Epithelial cell of proximal tubule (primary cell): ENCODE measurements at places on chromosomes 11 and 22. TPM values are rescaled to one million over a fixed set of nuclear protein-coding genes. Genes with fewer than 3 reads are reported as not detected.
A peak's percentile ranks its signal among the peaks of the same experiment; 100 is the strongest.

- DNase-seq: no peak
These were observed 5.5 kb upstream of the SPON1 start for GRCh38 chr11:13956988-13957387.

- DNase-seq: no peak
These were observed 7.1 kb downstream of the SAA4 start for GRCh38 chr11:18229501-18229900.

DNA sequence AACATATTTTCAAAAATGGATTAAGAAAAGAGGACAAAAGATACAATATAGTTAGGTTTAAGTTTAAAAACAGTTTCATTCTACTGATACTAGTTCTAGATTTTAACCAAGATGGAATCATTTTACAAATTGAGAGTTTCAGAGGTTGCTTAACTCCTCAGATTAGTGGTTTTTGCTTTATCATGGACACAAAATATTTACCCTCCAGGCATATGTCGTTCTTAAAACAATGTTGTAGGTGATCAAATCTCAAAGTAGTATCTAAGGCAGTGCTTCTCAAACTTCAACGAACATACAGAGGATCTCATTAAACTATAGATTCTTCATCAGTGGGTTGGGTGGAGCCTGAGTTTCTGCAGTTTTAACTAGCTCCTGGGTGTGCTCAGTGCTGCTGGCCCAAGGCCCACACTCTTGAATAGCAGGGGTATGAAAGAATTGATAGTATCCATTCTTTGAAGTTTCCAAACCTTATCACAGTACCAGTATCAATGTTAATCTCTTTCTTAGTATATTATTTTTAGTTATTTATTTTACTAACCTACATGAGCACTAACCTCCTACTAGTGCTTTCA is 48.0 kb downstream of the YAP1 start:
- no peak for DNase-seq

DNA sequence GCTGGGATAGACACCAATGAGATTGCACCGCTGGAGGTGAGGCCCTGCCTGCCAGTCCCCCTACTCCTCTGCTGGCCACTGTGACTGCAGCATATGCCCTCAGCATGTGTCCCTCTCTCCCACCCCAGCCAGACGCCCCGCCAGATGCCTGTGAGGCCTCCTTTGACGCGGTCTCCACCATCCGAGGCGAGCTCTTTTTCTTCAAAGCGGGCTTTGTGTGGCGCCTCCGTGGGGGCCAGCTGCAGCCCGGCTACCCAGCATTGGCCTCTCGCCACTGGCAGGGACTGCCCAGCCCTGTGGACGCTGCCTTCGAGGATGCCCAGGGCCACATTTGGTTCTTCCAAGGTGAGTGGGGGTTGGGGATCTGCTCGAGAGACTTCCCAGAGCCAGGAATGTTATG is 5.7 kb upstream of the SMARCB1 start:
- DNase-seq: no peak

GRCh38 chr11:10550503-10551289 is 9.7 kb upstream of the RNF141 start:
- DNase-seq: peak; percentile 22

GRCh38 chr11:71283971-71284441 is 31.6 kb upstream of the SHANK2 start:
- no peak for DNase-seq

GRCh38 chr11:128892866-128893565 is 1.9 kb downstream of the KCNJ5 start:
- DNase-seq: no peak

- no peak for DNase-seq
These were observed 75.2 kb downstream of the USP47 start for GRCh38 chr11:11916981-11917399.

GRCh38 chr11:26199331-26200095 is 132.4 kb upstream of the ANO3 start:
- no peak for DNase-seq

DNA sequence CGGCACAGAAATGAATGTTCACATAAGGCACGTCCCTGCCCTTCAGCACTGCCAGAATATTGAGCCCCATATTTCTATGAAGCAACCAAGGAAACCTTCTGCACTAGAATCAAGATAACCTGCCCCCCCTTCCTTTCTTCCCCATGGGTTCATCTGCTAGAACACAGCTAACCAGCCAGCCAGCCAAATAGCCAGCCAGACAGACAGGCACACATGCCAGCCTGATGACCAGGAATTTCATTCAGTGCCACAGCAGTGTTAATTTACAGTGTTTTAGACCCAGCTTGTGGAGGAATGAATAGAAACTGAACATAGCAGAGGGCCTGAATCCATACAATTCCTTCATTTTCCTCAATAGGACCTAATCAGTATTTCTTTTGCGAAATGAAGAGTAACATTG is 57.0 kb downstream of the TENM4 start:
- no peak for DNase-seq

- no peak for DNase-seq
These were observed 16.3 kb downstream of the CTNND1 start for GRCh38 chr11:57777969-57778317.

DNA sequence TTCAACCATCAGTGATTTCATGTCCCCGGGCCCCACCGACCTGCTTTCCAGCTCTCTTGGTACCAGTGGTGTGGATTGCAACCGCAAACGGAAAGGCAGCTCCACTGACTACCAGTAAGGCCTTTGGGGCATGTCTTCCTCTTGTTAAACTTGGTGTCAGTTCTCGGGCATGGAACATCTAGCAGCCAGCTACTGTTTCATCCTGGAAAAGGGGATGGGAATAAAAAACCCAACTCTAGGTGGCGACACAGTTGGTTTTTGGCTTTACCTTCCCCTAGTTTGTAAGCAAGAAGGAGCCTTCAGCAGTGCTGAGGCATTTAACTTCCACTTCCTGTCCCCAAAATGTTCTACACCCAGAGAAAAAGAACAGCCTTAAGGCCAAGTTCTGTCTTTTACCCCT is 76.7 kb downstream of the BMAL1 start:
- no peak for DNase-seq

GRCh38 chr11:45110562-45110961 is 35.9 kb upstream of the PRDM11 start:
- peak; percentile 12 for DNase-seq

DNA sequence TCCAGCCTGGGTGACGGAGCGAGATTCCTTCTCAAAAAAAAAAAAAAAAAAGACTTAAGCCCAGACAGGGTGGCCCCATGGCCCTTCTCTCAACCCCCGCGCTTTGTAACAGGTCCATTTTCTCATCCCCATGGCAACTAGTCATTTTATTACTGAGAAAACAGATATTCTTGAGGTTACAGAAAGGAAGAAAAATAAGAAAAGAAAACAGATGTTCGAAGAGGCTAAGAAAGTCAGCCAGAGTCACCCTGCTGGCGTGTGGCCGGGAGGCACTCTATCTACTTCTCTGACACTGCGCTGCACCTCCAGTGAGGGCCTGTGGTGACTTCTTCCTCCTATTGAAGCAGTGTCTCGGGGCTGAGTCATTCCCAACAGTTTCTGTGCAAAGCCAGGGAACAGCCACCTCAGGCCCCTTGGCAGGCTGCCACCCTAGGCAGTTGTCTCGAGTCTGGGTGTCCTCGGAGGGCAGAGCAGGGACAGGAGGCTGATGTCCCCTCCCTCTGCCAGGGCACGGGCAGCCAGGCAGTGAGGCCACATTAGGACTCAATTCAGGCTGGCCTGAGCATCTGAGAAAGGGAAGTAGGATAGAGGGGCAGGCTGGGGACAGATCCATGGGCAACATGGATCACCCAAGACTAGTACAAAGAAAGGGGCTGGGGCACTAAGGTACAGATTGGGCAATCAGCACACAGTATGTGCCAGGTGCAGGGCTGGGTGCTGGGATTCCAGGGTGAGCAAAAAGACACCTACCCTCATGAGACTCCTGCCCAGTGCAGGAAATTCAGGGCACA is 16.4 kb upstream of the SYVN1 start:
- peak; percentile 27 for DNase-seq

DNA sequence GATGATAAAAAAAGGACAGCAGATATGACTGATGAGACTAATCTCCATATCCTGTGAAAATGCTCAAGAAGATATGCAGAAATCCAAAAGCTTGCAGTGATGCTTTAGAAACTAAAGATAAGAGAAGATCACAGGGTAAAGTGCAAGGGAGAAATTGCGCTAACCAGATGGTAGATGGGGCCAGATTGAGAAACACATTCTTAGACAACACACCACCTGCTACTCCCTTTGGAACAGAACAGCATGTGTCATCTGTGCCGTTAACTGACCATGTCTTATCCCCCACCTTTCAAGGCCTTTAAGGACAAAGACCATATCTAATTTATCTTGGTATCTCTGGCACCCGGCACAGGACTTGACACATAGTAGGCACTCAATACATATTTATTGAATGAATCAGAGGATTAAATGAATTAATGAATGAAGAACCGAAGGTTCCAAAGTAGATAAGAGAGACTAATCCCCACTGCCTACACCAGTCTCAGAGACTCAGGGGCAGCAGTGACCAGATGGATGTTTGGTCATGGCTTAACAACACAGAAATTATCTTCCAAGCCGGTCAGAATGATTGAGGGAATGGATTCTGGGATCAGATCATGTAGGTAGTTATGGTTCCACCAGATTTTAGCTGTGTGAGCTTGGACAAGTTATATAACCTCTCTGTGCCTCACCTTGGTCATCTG is 12.3 kb upstream of the P2RY2 start:
- no peak for DNase-seq

DNA sequence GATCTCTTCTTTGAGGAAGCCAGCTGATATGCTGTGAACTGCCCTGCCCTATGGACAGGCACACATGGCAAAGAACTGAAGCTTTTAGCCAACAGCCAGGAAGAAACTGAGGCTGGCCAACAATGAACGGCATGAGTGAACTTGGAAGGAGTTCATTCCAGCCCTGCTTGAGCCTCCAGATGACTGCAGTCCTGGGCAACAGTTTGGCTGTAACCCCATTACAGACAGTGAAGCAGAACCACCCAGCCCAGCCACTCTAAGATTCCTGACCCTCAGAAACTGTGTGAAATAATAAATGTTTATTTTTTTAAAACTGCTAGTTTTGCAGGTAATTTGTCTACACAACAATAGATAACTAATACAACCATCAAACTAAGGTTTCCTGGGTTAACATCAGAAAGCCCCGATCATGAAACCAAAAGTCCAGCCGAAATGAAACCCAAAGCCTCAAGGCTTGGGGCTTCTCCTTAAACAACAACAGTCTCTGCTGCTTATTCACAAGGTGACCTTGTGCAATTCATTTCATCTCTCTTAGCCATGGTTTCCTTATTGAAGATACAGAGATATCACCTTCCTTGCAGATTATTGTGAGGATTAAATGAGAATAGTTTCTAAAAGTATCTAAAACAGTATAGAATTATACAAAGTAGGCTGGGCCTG is 31.4 kb downstream of the PAK1 start:
- DNase-seq: no peak

- no peak for DNase-seq
These were observed 554.7 kb downstream of the MIAT start for GRCh38 chr22:27212102-27212501.

DNA sequence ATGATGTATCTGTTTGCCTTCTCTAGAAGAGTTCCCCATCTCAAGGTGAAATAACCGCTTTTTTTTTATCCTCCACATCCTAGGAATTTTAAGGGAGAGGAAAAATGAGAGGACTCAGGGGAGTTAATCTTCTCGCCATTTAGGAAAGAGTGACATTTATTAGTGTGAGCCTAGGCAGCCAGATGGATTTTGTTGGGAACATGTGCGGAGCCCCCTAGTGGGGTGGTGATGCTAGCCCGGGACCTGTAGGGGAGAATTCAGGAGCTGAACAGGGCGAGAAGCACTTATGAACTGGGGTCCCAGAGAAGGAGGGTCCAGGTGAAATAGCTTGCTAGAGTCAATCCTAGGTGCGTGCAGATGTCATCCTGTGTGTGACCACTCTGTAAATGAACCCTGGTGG is 10.7 kb downstream of the IL17RA start:
- no peak for DNase-seq

DNA sequence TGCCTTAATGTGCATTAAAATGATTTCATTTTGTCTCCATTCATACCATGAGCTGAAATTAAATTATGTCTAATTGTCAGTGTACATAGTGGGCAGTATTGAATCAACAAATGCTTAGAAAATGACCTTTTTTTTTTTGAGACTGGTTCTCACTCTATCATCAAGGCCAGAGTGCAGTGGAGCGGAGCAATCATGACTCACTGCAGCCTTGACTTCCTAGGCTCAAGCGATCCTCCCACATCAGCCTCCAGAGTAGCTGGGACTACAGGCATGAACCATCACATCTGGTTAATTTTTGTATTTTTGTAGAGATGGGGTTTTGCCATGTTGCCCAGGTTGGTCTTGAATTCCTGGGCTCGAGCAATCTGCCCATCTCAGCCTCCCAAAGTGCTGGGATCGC is 117.0 kb upstream of the BLID start:
- DNase-seq: no peak

GRCh38 chr11:3225826-3226750 is 6.1 kb downstream of the MRGPRE start:
- DNase-seq: no peak

GRCh38 chr11:41519696-41520095 is 60.2 kb upstream of the LRRC4C start:
- DNase-seq: no peak

- DNase-seq: peak; percentile 92
These were observed 593 bp upstream of the POLDIP3 start for GRCh38 chr22:42615092-42615859.

DNA sequence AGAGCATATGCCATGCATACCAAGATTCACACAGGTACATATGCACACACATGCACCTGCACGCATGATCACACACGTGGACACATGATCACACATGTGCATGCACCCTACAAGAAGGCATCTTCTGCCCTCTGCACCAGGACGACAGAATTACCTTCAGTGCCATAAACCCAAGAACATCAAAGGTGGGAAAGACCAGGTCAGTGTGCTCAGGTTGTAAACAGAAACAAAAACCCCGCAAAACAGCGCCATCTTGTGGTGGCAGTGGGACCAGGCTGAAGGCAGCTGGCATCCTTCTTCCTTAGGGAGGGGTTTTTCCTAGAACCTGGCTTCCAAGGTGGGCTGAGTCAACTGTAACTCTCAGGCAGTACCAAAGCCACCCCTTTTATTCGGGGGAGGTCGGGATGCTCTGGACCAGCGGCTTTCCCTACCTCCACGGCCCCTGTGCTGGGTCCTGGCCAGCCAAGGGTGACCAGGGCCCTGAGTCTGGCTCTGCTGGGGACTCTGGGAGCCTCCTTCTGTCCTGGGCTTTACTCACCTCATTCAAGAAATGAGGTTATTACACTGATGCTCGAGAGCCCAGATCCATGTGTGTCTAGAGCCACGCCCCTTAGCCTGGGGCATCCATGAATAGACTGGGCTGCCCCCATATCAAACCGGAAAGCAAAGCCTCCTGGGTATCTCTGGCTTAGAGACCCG is 69.4 kb upstream of the FGF3 start:
- DNase-seq: no peak

GRCh38 chr22:42884616-42885375 is 27.7 kb upstream of the ARFGAP3 start:
- no peak for DNase-seq

GRCh38 chr11:57466680-57467079 is 6.4 kb downstream of the RTN4RL2 start:
- no peak for DNase-seq

Gene KCNJ4
- total RNA-seq: 0.07 TPM in 1 of 2 replicates, not detected in the other

Gene RAB36
- 3.4 and 3.5 TPM in 2 replicates for total RNA-seq

Gene MIOX
- not detected in 2 replicates for total RNA-seq

Gene DAGLA
- total RNA-seq: 4.5 and 7.3 TPM in 2 replicates

Gene OR10D3
- total RNA-seq: not detected in 2 replicates

Gene KLHL22
- total RNA-seq: 18.0 and 21.9 TPM in 2 replicates

Gene P2RX6
- total RNA-seq: not detected in 2 replicates

Gene OR4C45
- total RNA-seq: not detected in 2 replicates

Gene CALCB
- total RNA-seq: 0.29 and 0.72 TPM in 2 replicates

Gene SLC22A8
- not detected in 2 replicates for total RNA-seq

Gene MS4A14
- total RNA-seq: not detected in 2 replicates

Gene IL17REL
- not detected in 2 replicates for total RNA-seq

Gene ST13
- total RNA-seq: 126 and 159 TPM in 2 replicates
